T-helper 1 cell (primary cell): ENCODE measurements at places on chromosomes 6 and 20.
A peak's percentile ranks its signal among the peaks of the same experiment; 100 is the strongest.

DNA sequence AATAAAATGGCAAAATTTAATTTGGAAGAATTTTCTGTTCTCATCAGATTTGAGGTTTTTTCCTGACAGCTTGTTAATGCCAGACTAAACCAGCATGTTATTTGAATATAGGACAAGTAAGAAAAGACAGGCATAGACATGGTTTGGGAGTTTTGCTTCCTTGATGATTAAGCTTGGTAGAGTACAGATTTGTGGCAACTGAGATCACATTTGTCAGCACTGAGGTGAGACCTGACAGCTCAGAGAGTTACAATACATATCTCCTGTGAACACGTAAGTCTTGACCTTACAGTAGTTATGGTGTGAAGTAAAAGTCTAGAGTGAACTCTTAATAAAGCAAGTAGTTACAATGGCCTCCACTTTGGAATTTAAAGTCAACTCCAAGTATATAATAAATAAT is 34.5 kb downstream of the CENPW start:
- DNase-seq: no peak

GRCh38 chr20:41329435-41330342 is 10.9 kb upstream of the LPIN3 start:
- peak; percentile 24 for DNase-seq

GRCh38 chr6:151822252-151823111 is 15.0 kb downstream of the ESR1 start:
- no peak for DNase-seq

DNA sequence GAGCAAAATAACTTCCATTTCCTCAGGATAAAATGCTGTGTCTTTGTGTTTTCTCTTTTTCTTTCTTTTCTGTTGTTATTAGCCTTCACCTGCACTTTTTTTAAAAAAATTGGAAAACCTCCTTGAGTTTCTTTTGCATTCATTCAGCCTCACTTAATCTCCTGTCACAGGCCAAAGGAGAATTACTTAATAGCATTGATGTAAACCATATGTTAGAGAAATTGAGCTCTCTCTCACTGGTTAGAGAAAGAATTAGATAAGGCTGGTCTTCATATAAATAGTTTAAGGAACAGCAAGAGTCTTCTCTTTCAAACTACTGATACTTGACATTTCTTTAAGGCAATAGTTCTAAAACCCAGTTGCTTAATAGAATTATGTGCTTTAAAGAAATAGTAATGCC is 564.2 kb downstream of the TFAP2B start:
- no peak for DNase-seq

DNA sequence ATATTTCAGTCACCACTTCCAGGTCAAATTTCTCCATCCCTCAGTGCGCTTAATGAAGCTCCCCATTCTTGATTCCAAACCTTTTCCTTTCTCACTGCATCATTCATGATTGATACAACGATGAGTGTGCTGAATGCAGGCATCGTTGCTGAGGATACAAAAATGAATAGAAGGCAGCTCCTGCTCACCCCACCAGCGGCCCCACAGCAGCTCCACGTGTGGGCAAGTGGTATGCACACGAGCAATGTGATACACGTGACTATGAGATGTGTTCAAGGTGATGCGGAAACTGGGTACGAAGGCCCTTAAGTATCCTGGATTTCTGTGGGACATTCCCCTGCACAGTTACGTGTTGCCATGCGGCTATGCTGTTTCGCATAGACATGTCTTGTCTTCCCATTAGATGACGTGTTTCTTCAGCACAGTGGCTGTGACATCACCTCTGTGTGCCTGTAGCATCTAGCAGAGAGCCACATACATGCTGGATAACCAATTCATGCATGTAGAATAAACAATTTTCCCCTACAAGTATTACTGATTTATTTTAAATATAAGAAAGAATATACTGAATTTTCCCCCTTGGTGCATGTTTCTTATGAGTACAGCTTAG is 260.5 kb upstream of the AGPAT4 start:
- no peak for DNase-seq

GRCh38 chr6:22069306-22069800 is 227.5 kb downstream of the PRL start:
- DNase-seq: no peak

DNA sequence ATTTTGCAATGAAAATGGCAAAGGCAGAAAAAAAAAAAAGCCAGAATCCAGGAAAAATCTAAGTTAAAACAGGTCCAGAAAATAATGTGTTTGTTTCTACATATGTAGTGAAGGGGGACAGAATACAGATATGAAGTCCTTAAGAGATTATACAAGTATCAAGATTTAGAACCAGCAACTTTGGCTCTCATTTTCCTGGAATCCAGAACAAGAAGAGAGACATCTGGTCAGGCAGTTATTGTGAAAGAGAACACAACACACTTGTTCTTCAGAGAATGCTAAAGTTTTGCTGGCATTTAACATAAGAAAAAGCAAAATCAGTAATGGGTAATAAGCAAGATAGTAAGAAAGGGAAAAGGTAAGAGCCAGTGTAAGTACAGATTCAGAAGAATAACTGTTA is 21.1 kb downstream of the BAG2 start:
- DNase-seq: no peak

- DNase-seq: no peak
Observed at GRCh38 chr20:62178316-62179161, 4.3 kb upstream of the MTG2 start.

DNA sequence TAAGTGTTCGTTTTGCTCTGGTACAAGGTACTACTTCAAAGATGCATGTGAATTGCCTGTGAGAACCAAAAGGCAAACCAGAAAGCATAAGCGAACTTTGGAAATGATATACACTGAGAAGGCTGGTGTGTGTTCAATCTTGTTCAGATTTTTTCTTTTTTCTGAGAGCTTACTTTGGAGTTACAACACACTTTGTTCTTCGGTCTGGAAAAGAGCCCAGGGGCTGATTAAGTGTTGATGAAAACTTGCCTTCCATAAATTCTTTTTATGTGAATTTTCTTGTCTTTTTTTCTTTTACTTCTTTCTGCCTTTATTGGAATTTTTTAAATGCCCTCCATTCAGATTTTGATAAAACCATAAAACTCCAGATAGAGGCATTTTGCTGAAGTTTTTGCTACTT is 395.1 kb upstream of the SASH1 start:
- DNase-seq: no peak

GRCh38 chr20:1667502-1668085 is 10.0 kb upstream of the SIRPG start:
- DNase-seq: no peak

DNA sequence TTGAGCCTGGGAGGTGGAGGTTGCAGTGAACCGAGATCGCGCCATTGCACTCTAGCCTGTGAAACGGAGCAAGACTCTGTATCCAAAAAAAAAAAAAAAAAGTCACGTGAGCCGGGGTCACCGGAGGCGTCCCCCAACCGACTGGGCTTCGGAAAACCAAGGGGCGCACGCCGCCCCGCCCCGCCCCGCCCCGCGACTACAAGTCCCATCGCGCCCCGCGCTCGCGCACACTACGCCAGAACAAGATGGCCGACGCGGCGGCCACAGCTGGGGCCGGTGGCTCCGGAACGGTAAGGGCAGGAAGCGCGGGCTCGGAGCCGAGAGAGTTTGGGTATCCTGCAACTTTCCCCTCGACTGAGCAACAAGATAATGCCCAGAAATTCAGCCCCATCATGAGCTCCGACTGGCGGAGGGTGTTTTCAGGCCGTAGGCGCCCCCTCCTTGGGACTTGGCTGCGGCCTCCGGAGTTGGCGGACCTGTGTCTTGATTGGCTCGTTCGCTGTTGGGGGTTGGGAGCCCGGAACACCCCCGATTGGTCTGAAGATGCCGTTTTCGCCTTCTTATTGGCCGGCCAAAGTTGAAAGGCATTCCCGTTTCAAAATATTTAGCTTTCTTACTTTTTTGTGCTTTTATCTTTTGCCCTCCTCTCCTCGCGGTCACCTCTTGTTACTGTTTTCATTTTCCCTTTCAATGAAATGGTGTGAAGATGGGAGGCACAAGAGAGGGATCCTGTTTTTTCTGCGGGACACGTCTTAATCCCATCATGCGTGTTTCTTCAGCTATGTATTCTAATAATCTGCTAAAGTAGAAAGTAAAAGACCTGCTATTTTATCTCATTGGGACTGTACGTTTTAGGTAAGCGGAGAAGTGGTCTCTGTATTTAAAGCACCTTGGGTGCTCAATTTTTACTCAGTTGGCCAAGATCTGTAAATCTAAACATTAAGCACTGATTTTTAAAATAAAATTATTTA is at the start of gene TAF8:
TSS of gene TAF8 (plus strand) at position 228 of the 971 bp plus-strand sequence. CDS start at position 246, 18 bp downstream.
- DNase-seq: peak; percentile 94

GRCh38 chr6:118101831-118102345 is 194.8 kb downstream of the SLC35F1 start:
- no peak for DNase-seq

GRCh38 chr20:41177636-41178035 is 40.3 kb downstream of the PLCG1 start:
- no peak for DNase-seq

DNA sequence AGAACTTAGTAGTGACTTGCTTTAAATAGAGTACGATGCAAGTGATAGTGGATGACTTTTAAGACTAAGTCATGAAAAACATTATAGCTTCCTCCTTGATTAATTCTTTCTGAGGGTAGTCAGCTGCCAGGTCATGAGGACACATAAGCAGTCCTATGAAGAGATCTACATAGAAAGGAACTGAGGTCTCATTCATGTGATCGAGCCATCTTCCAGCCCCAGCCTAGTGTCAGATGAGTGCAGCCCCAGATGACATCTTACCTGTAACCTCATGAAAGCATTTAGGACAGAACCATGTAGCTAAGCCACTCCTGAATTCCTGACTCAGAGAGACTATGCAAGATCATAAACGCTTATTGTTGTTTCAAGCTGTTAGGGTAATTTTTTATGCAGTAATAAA is 67.7 kb downstream of the AK9 start:
- no peak for DNase-seq

GRCh38 chr20:12835999-12836398 is 172.8 kb upstream of the SPTLC3 start:
- DNase-seq: no peak

DNA sequence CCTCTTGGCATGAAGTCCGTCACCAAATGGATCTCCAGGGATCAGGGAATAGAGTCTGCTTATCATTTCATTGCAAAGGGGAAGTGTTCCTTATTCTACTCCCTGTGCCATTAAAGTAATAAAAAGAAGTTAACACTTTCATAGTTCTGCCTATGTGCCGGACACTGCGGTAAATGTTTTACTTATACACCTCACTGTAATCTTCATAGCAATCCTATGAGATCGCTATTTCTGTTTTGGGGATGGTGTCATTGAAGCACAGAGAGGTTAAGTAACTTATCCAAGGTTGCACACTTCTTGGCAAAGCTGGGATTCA is 177.7 kb downstream of the TSHZ2 start:
- DNase-seq: no peak

DNA sequence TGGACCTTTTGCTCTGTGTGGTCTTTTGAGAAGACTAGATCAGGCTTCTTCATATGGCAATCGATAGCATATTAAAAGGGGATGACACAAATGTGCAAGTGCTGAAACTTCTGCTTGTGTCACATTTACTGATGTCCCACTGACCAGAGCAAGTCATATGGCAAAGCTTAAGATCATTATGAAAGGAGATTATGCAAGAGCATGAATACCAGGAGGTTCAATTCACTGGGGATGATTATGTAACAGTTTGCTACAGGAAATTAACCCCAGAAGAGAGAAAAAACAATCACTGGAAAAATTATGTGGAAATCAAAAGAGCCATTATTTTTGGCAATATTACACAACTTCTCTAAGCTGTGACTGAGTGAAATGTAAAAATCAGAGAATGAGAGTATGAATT is 13.7 kb upstream of the PRDM13 start:
- DNase-seq: no peak

GRCh38 chr6:148814082-148814790 is 67.4 kb downstream of the UST start:
- no peak for DNase-seq

GRCh38 chr6:130178692-130179091 is 44.1 kb downstream of the SAMD3 start:
- DNase-seq: no peak

DNA sequence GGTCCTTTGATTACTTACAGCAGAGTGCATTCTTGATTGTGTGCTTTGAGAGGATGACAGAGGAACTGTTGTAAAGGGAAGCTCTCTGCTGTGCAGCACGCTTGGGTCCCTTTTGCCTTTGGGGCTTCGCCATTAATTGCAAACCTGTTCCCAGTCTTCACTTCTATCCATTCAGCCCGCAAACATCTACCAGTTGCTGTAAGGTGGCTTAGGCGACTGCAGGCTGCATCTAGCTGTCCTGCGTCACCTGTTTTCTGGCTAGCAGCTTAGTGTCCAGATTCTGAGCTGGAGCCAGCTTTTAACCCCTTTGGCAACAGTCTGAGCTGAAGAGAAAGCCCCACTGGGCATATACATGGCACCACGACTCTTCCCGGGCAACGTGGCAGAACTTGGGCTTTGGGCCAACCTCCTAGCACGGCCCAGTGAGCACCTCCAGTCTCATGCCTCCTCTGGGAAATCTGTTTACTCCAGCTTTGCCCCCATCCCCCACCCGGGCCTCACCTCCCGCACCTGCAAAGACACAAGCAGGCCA is 2.5 kb upstream of the FASTKD5 start:
- no peak for DNase-seq

GRCh38 chr6:43180985-43181384 is 1.0 kb upstream of the CUL9 start:
- no peak for DNase-seq

DNA sequence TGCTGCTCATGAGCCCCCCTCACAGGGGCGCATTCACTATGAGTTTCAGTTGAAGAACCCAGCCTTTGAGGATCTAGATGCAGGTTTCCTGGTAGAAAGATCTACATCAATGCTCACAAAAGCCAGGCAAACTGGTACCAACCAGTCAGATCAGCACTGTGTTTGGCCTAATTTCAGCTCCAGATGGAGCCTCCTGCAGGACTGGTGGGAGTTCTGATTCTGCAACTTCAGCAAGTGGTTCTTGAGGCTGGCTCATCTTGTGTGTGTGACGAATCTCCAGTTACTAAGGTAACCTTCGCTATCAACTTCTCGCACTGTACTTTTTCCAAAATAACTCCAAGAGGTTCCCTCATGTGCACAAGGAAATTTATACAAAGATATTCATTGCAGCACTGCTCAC is 118.8 kb downstream of the ZMYND8 start:
- no peak for DNase-seq

GRCh38 chr6:134888316-134888715 is 61.6 kb downstream of the ALDH8A1 start:
- no peak for DNase-seq

DNA sequence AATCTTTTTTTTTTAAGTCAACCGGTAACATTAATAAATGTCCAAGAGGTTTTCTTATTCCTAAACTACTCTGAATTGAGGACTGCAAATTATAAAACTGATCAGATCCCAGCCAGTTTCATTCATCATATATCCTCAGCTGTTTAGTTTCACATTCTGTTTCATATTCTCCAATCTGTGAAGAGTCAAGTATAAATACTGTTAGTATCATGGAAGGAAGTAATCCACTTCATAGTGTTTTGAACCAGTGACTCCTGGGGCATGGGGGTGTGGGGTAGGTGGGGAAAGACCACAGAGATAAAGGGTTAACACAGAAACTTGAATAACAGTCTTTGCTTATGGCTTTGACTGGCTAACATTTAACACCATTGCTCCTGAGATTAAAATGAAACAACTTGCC is 69.9 kb downstream of the FYN start:
- DNase-seq: no peak
